C1 segment of cervical spinal cord (tissue), 14 donors: ENCODE measurements at places on chromosomes 11 and 22.

DNA sequence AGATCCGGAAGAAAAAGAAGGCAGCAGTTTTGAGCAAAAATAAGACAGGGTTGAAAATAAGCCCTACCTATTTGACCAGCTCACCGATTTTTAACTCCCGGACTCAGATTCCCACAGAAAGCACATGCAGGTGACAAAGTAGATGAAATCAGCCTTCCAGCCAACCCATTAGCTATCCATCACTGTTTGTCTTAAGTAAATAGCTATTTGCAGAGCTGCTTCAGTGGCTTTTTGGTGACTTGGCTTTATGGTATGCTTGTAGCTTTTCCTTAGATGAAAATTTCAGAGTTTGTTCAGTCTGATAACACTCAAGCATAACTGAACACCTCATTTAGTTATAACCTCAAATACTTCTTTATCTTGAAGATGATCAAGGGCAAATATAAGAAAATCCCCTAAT, 192.6 kb downstream of the HIPK3 start:
- no peak for DNase-seq

GRCh38 chr22:22111267-22111751, 128.7 kb upstream of the TOP3B start:
- no peak for DNase-seq

GRCh38 chr11:6094186-6094585, 13.3 kb upstream of the OR56B4 start:
- DNase-seq: no peak

- DNase-seq: no peak
Measured at GRCh38 chr11:58621586-58622262, 741 bp upstream of the CNTF start.

DNA sequence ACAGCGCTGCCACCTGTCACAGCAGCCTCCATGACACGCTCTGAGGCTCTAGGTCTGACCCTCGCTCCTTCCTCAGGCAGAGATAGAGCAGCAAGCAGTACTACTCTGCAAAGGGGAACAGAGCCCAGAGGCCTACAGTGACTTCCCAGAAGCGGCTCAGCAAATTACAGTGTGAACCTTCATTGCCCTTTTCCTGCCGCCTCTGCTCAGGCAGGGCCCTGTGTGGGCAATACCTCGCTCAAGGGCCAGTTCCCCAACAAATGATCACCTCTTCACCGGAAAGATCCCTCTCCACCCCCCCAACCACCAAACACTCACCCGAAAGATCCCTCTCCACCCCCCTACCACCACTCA, 12.3 kb downstream of the KIAA0930 start:
- no peak for DNase-seq

DNA sequence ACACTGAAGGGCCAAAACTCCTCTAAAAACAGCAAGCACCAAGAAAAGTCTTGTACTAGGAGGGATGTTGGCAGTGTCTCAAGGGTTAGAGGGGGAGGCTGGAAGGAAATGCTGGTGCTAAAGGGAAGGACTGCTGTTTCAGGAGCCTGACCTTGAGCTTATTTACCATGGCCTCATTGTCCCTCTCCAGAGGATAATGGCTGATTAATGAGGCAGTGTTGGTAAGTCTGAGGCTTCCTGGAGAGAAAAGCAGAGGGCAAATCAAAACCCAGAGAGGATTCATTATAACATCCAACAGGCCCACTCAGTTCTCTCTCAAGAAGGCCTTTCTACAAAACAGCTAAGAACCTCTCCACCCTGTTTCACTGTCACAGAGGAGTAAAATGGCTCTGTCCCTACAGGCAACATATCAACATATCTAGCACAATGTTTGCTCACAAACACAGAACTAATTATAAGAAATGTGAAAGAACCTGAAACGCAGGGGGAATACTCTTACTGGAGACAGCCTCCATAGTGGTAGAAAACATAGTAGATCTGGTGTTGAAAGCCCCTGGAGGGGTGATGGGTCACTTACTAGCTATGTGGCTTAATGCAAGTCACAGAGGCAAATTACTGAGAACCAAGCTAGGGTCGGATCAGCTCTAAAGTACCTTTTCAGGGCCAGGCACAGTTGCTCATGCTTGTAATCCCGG, 31.4 kb downstream of the NUMA1 start:
- no peak for DNase-seq
